ENCODE measurements at places on chromosomes 4 and X.
A peak's percentile ranks its signal among the peaks of the same experiment; 100 is the strongest.

DNA sequence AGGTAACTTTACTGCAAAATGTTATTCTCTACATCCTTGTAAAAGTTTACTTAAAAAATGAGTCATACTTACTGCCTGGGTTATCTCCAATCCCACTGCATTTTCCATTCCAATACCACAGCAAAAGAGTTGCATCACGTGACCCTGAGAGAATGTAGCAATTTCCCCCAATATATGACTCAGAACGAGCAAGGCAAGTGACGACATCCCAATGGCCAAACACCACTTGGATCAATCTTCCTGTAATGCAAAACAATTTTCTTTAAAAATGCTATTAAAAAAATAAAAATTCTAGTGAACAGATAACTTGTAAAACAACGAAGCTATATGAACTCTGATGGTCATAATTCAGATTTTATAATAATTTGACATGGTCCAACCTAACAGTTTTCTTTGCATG, 224.3 kb downstream of the DCLK2 start:
- peak; percentile 6 for DNase-seq

DNA sequence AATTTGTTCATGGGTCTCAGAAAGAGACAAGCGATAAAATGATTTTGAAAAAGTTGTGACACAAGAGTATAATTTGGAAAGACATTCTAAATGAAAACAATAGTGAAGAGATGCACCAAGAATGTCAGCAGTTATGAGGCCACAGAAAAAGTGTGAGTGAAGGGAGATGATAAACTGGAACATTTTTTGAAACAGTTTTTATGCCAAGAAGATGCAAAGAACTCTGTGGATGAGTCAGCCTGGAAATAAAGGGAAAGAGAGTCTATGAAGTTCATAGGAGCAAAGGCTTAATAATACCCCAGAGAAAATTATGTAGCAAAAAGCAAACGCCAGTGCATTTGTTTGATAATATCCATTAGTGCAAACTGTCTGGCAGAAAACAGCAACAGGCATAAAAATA, 188.4 kb upstream of the TBC1D9 start:
- DNase-seq, result no peak

- DNase-seq, result peak; percentile 23
Measured at GRCh38 chr4:31674313-31674947, 954.3 kb downstream of the PCDH7 start.

- DNase-seq, result no peak
Measured at GRCh38 chr4:73860181-73860580, 7.1 kb downstream of the PF4V1 start.

- DNase-seq, result no peak
Measured at GRCh38 chrX:15500497-15500966, at the start of gene BMX. Gene BMX, plus strand, starts transcription at chrX:15500807. Its CDS starts 7,547 bp downstream, at chrX:15508354.

- no peak for DNase-seq
Measured at GRCh38 chr4:35824231-35824630, 420.1 kb downstream of the ARAP2 start.

GRCh38 chr4:17721496-17722355, 59.7 kb downstream of the FAM184B start:
- DNase-seq, result no peak

DNA sequence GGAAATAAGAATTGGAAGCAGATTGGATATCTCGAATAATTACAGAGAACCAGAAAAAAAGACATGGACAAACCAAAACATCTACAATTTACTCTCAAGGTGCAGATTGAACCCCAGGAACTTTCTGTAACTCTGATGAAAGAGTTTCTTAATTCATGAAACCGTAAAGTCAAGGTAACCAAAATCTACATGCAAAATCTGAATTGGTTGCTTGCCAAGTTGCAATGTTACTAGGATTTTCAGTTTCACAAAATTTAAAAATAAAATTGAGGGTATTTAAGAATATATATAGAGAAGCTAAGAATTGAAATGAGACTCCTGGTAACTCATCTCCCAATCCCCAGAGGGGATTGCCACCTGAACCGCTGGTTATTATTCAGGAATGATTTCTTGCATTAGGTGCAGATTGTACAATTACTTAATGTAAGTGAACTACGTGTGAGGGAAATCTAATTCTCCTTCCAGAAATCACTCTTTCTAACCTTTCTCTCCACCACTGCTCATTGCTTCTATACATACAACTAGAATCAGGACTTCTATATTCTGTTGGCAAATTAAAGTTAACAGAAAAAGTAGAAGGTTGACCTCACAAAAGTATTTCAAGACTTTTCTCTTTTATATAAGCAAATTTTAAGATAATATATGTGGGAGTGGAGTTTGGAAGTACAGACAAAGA, 221.5 kb upstream of the NDST4 start:
- no peak for DNase-seq

DNA sequence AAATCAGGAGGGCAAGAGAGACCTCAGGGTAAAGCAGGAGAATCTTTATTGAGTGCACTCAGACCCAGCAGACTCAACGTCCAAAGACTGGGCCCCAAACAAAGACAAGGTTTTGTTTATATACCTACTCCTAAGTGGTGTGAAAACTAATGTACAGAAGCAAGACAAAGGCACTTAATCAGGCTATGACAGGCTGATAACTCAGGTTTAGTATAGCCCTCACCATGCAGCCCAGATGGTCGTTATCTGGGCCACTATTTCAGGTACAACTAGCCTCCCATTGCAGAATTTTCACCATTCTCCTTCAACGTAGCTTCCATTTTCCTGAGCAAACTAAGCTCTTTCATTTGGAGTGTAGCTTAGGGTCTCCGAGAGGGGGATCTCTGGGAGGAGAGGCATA, 36.9 kb downstream of the SULT1E1 start:
- no peak for DNase-seq

- DNase-seq, result no peak
Measured at GRCh38 chrX:39667191-39667590, 430.6 kb downstream of the BCOR start.

GRCh38 chrX:22278375-22278774, 5.7 kb downstream of the CBLL2 start:
- peak; percentile 7 for DNase-seq

DNA sequence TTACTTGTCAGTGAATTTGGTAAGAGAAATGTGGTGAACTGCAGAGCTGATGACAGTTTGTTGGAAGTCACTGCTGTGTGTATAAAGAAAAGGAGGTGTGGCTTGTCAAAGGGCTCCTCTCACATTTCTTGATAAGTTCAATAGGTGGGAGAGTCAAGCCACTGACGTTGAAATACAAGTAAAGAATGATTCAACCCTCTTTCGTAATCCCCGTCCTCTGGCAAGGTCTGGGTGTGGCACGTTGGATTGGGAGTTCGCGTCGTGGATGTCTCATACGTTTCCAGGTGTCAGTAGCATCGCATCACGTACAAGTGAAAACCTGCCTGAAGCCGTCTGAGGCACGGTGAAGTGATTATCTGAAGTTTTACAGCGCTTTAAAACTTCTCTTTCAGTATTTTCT, 76.4 kb downstream of the EGF start:
- no peak for DNase-seq

- no peak for DNase-seq
Measured at GRCh38 chr4:1416948-1417260, 10.7 kb upstream of the NKX1-1 start.

DNA sequence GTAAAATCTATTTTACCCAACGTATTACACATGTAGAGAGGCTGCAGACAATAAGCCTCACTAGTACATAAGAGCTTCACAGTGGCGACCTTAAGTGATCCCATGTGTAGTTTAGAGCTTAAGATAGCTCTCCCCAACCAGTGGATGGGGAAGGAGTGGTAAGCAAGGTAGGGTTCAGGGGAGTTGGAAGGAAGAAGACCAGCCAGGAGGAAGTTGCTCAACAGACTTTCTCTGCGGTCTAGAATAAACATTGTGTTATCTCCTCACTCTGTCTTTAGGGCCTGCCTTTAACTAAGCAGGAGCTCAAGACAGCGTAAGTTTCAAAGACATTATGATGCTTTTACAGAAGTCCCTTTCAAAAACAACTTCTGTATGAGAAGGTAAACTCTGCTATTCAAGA, 16.8 kb downstream of the MEPE start:
- DNase-seq, result no peak

GRCh38 chrX:40108959-40109287, 11.2 kb upstream of the BCOR start:
- no peak for DNase-seq

GRCh38 chr4:153403726-153404125, 59.2 kb downstream of the MND1 start:
- DNase-seq, result no peak

GRCh38 chr4:42377497-42377896, 19.8 kb upstream of the SHISA3 start:
- DNase-seq, result no peak

- no peak for DNase-seq
Measured at GRCh38 chr4:112994732-112995464, 54.6 kb upstream of the ANK2 start.

- no peak for DNase-seq
Measured at GRCh38 chrX:119273420-119274192, 37.5 kb downstream of the PGRMC1 start.

GRCh38 chr4:128228845-128229795, 58.5 kb downstream of the PGRMC2 start:
- DNase-seq, result no peak

Data from HuH-7 (cell line).